ENCODE measurements at places on chromosomes 4 and X.

DNA sequence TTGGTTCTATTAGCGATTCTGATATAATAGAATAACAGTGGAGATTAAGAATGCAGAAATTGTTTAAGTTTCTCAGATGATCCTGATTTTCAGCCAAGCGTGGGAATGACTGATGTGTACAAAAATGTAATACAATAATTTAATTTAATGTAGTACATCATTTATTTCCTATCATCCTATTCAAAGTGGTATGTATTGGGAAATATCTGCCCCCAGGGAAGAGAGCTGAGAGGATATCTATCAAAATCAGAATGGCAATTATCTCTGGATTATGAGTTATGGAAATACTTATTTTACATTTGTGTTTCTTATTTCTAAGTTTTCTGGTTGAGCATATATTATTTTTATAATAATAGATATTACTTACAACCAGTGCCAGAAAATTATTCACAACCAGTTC lies 3.9 kb downstream of the FABP2 start:
- DNase-seq: no peak

GRCh38 chr4:86393749-86394148 lies 33.9 kb upstream of the MAPK10 start:
- no peak for DNase-seq

DNA sequence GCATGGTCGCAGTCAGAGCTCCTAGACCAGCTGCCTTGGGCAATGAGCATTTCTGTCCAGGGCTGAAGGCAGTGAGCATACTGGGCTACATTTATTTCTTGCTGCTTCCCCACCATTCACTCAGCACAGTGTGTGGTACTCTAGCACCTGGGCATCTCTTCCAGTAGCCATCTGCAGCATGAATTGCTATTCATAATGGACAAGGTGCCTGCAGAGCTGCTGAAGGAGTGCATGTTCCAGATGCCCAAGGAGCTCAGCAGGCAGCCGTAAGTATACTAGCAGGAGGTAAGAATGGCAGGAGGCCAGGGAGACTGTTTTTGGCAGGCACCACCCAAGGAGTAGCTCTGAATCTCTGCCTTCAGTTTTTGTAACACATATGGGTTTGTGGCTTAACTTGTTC lies 110.4 kb upstream of the RXFP1 start:
- no peak for DNase-seq

GRCh38 chr4:88110826-88111225 lies 47.6 kb downstream of the ABCG2 start:
- no peak for DNase-seq

- DNase-seq: no peak
Measured at GRCh38 chrX:57241967-57242366, 44.5 kb upstream of the FAAH2 start.

GRCh38 chrX:103626855-103627254 lies 1.9 kb upstream of the TCEAL1 start:
- DNase-seq: no peak

- no peak for DNase-seq
Measured at GRCh38 chr4:96164814-96165351, 325.0 kb downstream of the PDHA2 start.

DNA sequence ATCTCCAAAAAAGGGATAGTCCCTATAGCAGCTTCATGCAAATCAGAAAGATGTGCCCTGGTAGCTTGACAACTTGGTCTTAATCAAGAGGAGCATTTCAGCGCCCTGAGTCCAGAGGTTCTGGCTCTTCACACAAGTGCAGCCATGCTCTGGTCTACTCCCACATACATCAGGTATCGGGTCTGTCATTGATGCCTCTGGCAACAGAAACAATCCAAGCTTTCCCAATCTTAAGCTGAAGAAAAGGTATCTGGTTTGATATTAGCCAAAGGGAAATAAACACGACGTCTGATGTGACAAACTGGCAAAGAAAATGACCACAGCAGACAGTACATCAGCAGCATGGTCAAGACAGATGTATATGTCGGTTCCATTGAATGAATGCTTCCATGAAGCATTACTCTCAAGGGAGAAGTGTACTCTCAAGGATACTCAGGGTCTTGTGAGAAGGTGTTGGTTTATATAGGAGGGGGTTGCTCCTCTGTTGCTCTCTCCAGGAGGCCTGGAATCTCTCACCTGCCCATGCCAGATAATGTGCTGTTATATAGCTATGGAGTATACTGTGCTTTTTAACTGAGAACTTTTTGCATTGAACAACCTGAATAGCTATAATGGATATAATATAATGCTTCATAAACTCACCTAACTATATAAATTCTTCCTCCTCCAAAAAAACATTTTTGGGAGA lies 879.6 kb upstream of the PCDH10 start:
- DNase-seq: no peak

GRCh38 chr4:81629366-81629765 lies 157.7 kb upstream of the RASGEF1B start:
- DNase-seq: no peak

GRCh38 chrX:113124693-113125092 lies 284.1 kb upstream of the AMOT start:
- no peak for DNase-seq

GRCh38 chr4:147923854-147924253 lies 192.0 kb downstream of the ARHGAP10 start:
- DNase-seq: no peak

DNA sequence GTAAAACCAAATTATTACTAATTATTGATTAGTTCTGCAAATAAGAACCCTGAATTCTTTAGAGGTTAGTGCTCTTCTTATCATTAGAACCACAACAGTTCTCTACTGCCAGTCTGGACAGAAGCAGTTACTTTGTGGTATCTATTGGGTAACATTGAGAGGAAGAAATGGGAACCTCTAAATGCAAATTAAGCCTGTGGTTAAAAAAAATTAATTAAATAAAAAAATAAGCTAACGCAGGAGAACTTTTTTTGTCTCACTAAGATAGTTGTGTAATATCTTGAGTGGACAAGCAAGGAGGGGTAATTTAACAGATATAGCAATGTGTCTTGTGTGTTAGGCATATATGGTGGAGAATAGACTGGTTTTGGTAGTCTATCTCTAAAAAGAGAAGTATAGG lies 32.9 kb upstream of the TET2 start:
- no peak for DNase-seq

DNA sequence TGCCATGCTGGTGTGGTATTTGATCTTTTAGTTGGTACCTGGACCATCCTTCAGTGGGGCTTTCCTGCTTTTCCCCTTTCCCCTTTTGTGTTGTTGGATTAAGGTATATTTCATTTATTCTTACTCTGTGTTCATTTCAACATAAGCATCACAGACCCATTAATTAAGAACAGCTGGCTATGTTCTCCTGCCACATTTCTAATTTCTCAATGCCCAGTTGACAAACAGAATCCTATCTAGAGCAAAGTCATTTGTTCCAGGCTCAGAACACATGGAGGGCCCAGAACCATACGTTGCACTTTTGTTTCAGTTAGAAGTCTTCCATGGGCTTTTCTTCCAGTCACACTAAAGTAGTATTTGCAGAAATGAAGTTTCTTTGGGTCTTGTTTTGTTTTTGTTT lies 46.1 kb upstream of the EOLA2 start:
- DNase-seq: no peak

GRCh38 chrX:120308959-120309872 lies 2.0 kb downstream of the TMEM255A start:
- no peak for DNase-seq

DNA sequence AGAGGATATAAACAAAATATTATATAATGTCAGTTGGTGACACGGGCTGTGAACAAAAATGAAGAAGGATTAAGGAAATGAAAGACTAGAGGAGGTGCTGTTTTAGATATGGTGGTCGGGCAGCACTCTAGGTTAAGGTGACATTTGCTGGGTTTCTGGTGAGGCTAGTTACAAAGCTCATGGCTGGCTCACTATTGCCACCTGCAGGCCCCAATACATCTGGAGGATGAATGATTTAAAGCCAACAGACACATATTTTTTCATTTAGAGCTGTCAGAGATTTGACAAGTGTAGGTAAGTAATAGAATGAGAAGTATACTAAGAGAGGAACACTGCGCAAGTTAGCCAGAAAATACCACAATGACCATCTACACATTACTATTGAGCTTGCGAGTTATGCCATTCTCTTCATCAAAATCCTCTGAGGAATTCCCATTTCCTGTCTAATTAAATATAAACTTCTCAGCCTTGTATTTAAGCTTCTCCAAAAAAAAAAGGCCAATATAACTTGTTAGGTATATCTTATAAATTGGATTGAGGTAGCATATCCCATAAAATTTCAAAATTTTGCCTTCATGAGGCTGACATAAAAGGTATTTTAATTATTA lies 6.4 kb upstream of the FGG start:
- DNase-seq: no peak

GRCh38 chr4:8871417-8872401 lies at the start of gene HMX1:
Gene HMX1, minus strand, starts transcription at chr4:8871839. Its CDS starts 225 bp downstream, at chr4:8871614.
- no peak for DNase-seq

DNA sequence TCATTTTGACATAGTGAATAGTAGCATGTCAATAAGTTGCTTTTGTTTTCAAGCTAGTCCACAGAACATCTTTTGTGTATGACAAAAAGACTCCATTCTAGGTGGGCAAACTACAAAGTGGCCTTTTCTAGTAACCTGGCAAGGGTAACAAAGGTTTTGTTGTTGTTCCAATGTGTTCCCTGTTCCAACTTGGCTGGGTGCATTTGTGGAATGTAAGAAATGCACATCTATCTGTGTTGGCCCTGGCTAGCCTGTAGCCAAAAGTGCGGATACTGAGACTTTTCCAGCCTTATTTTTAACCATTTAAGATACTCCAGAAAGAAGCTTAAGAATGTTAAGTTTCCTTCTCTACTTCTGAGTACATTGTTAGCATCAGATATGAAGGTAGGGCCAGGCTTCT lies 118.7 kb upstream of the CHRDL1 start:
- DNase-seq: no peak

- no peak for DNase-seq
Measured at GRCh38 chrX:19245711-19246269, 97.9 kb upstream of the PDHA1 start.

DNA sequence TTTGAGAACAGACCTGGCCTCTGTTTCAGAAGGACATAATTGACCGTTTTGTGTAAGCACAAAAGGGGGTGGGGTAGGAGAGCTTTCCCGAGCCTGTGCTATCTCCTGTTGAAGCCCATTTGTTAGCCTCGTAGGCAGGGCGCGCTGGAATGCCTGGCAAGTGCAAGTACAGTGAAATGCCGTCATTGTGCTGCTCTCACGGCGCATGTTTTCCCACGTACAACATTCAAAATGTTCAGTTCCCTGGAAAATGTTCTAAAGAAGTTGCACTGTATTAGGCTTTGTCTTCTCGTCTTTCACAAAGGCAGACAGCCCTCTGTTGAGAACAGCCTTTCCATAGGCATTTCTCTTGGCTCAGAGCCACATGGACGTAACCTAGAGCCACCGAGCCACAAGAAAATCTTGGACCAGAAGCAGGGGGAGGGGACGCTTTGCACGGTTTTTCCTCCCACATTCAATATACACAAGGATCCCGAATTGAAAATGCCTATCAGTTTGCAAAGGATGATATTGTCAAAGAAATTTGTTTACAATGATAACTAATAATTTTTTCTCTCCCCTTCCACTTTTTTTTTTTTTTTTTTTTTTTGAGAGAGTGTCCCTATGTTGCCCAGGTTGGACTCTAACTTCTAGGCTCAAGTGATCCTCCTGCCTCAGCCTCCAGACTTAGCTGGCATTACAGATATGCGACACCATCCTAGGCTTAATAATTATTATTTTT lies 54.6 kb upstream of the RAPGEF2 start:
- no peak for DNase-seq

DNA sequence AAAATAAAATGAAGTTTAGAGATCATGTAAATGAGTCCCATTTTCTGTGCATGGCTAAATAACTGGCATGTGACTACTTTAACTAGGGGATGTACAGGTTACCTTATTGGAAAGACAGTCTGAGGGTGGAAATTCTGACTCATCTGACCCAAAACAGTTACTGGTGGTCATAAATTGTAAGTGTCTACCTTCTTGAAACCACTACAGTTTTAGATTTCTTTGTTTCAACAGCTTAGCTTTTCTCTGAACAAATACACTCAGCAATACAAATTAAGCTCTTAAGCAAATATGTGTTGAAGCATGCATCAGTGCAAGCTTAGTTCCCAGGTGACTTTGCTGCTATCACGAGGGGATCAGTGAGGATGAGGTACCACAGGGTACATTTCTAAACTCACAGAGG lies 60.7 kb upstream of the PGM2 start:
- DNase-seq: no peak

DNA sequence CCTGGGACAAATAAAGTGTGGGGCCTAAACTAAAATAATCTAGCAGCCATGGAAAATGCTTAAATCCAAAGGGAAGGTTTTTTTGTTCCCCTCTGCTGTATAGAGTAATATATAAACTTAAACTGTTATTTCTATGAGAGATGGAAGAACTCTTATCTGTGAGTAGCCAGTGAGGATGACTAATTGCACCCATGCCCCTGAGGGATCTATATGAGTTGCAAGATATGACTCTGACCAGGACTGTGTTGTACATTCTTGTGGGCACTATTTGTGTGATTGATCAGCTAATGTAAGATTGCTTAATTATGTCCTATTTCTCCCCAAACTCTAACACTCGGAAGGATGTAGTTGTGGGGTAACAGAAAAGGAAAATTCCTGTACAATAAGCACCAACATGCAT lies 35.2 kb upstream of the AMBN start:
- no peak for DNase-seq

- DNase-seq: no peak
Measured at GRCh38 chr4:188246488-188246887, 107.2 kb downstream of the TRIML1 start.

- no peak for DNase-seq
Measured at GRCh38 chrX:123626962-123627361, 105.9 kb downstream of the THOC2 start.

DNA sequence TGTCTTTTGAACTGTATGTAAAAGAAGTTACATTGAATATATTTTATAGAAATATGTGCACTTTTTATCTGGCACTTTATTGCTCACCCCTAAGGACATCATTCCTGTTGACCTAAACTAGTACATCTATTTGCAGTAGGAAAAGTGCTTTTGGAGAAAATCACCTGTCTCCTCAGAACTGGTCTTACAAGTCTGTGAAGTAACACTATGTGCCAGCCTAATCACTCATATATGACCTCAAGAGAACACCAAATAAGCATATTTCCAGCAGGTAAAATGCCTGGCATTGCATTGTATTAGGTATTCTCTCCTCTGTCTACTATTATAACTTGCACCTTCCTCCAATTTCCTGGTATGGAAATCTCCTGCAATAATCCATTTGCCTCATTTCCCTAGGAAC lies 4.0 kb upstream of the GASK1B start:
- no peak for DNase-seq

GRCh38 chr4:183959319-183960045 lies 54.4 kb downstream of the STOX2 start:
- DNase-seq: no peak

GRCh38 chrX:88416965-88417364 lies 330.1 kb upstream of the CPXCR1 start:
- DNase-seq: no peak

GRCh38 chrX:65926095-65927019 lies 113.5 kb downstream of the VSIG4 start:
- no peak for DNase-seq

GRCh38 chr4:3529363-3529762 lies 2.9 kb downstream of the LRPAP1 start:
- peak; percentile 81 for DNase-seq

- no peak for DNase-seq
Measured at GRCh38 chr4:158850800-158851644, 82.2 kb downstream of the FNIP2 start.

All from vagina (tissue), 2 donors.